ENCODE measurements at places on chromosomes 4 and X. TPM values are rescaled to one million over a fixed set of nuclear protein-coding genes. Genes with fewer than 3 reads are reported as not detected.

GRCh38 chr4:59540311-59540710 is 1659.8 kb upstream of the ADGRL3 start:
- no peak for DNase-seq
- no peak overlapping the region for H3K4me3 ChIP-seq
- no peak overlapping the region for H3K27ac ChIP-seq
- no peaks in the 10 kb centered on the region for H3K4me1 ChIP-seq
- no peaks in the 10 kb centered on the region for H3K27me3 ChIP-seq

GRCh38 chrX:20056704-20057103 is 60.0 kb downstream of the MAP7D2 start:
- no peaks in the 10 kb centered on the region for H3K4me1 ChIP-seq
- H3K27me3 ChIP-seq, result peaks cover 49% of the 10 kb centered on the region
- DNase-seq, result no peak
- no peaks in the 10 kb centered on the region for H3K36me3 ChIP-seq
- H3K4me3 ChIP-seq, result no peak overlapping the region
- H3K27ac ChIP-seq, result no peak overlapping the region

TEX13B gene
- not detected for total RNA-seq

- H3K4me3 ChIP-seq, result peak overlapping the region; percentile 73
- no peak overlapping the region for H3K27ac ChIP-seq
- no peak for DNase-seq
- H3K36me3 ChIP-seq, result no peaks in the 10 kb centered on the region
- no peaks in the 10 kb centered on the region for H3K4me1 ChIP-seq
These were observed 889 bp downstream of the MGARP start for GRCh38 chr4:139278912-139279759.

DNA sequence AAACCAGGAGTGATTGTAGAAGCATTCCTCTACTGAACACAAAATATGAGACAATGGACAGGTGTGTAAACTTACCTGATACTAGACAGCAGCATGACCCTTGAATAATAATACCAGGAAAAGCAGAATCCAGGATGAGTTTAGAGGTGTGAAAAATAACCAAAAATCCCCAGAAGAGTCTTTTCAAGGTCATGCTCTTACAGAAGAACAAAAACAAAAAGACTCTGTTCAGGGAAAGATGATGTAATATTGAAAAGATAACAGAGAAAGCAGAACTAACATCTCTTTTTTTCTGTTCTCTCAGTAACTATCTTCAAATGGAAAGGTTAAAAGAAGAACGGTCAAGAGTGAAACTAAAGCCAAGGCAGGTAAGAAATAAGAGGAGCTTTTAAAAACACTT is 14.0 kb upstream of the ARHGAP10 start:
- no peaks in the 10 kb centered on the region for H3K4me1 ChIP-seq
- no peaks in the 10 kb centered on the region for H3K27me3 ChIP-seq
- DNase-seq, result no peak
- H3K4me3 ChIP-seq, result no peak overlapping the region

TGIF2LX gene
- not detected for total RNA-seq

GRIA3 gene
- total RNA-seq, result 0.98 TPM

DNA sequence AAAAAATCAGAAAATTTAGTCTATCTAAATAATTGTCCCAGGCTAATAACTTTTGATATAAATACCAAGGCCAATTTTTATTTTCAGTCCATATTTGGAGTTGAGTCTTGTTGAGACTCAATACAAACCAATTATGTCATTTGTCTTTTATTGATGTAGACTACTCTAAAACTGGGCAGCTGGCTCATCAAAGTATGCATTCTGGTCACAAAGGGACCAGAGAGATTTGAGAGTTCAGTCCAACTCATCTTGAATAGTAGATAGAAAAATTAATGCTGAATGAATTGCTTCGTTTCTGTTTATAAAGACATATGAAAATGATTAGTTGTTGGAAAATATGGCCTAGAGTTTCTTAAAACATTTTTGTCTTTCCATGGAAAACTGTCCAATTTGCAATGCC is 412.5 kb upstream of the KLHL4 start:
- no peaks in the 10 kb centered on the region for H3K27me3 ChIP-seq
- H3K4me3 ChIP-seq, result no peak overlapping the region
- DNase-seq, result no peak
- no peaks in the 10 kb centered on the region for H3K4me1 ChIP-seq
- no peaks in the 10 kb centered on the region for H3K36me3 ChIP-seq
